Substantia nigra (tissue), 51 donors: ENCODE measurements at places on chromosomes 2 and 18.

GRCh38 chr2:49719241-49719640 lies 564.9 kb upstream of the FSHR start:
- DNase-seq = no peak

GRCh38 chr18:40058811-40059570 lies 1896.0 kb upstream of the PIK3C3 start:
- DNase-seq = no peak

DNA sequence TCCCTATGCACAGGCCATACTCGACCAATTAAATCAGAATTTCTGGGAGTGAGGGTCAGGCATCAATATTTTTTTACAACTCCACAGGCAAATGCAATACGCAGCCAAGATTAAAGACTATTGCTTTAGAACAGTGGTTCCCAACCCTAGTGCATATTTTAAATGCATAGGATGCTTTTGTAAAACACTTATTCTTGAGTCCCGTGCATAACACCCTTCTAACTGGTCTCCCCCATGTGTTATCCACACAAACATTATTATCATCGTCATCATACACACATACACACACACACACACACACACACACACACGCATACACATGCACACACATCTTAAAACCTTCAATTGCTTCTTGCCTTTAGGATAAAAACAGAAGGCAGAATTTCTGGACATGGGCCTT lies 145.0 kb upstream of the PELI1 start:
- DNase-seq = no peak

- no peak for DNase-seq
These were observed 29.3 kb downstream of the GPR55 start for GRCh38 chr2:230895536-230896345.

DNA sequence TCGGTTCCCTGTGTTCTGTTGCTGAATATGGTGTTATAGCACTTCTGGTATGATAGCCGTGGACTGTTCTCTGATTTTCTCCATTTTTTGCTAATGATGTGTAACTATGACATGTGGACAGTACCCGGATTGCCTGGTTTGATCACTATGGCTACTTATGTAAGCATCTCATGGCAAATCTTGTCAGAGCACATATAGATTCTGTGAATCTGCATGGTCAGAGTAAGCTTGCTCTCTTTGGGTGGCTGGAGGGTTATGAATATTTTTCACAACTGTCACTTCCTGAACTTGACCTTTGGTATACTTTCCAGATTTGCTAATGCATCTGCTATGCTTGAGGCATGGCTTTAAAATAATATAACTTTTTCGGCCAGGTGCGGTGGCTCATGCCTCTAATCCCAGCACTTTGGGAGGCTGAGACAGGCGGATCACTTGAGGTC lies 36.8 kb upstream of the ATP8B1 start:
- DNase-seq = no peak

GRCh38 chr2:43717322-43717721 lies 41.1 kb upstream of the C1GALT1C1L start:
- no peak for DNase-seq

GRCh38 chr2:32641180-32641579 lies 13.3 kb downstream of the TTC27 start:
- DNase-seq = no peak

- DNase-seq = no peak
These were observed 25.8 kb upstream of the PLB1 start for GRCh38 chr2:28469947-28470535.

DNA sequence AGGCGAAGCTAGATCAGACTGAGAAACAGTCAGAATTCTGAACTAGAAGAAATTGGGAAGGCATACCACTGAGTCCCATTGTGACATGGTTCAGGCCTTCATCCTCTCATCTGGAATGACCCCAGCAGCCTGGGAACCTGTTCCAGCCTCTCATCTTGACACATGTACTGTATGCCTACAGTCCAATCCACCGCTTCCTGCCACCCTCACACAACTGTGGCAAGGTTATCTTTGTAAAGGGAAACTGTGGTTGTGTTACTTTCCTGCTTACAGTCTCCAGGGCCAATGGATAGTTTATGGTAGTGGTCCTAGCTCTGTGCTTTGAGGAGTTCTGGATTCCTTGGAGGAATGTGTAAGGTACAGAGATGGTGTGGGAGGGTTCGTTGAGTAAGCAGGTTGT lies 296.9 kb upstream of the TRIB2 start:
- no peak for DNase-seq

- no peak for DNase-seq
These were observed 85.0 kb upstream of the PPP1CB start for GRCh38 chr2:28666496-28667184.

DNA sequence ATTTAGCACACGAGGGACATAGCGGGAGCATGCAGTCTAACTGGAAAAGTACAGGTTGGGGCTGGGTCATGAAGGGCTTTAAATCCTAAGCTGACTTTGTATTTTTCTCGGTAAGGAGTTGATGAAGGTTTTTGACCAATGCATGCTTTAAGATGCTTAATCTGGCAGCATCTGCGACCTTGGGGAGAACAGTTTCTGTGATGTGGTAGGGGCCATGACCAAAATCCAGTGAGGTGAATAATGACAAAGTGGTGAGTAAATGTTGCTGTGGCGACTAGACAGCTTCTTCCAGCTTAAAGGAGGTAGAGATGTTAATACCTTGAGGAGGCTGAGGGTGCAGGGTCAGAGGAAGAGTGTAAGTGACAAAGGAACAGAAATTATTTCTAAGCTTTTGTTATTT lies 174.6 kb upstream of the ALPP start:
- no peak for DNase-seq

DNA sequence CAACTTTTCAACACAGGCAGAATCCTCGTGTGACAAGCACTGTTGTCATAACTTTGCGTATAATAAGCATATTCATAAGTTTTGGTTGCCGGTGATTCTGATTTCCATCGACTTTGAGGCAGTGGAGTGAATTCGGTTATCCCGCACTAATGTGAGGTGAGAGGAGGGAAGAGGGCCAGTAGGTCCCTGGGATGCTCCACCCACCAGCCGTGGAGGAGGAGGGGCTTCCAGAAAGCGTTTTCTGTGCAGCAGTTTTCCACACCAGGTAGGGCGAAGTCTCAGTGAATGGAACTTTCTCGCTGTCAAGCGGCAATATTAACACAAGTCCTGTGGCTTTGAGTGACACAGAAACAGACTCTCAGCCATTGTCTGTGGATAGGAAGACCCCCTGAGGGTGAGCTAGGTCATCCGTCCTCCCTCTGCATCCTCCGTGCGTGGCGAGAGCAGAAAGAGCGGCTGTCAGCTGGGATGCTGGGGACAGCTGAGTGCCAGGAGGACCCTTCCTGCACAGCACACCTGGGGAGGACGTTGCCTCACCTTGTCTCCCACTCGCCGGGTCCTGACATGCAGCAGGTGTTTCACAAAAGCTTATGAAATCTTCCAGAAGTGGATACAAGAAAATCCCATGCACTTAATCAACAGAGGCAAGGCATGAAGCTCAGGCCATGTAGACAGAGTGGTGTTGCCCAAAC lies 67.5 kb downstream of the DCDC2C start:
- no peak for DNase-seq

DNA sequence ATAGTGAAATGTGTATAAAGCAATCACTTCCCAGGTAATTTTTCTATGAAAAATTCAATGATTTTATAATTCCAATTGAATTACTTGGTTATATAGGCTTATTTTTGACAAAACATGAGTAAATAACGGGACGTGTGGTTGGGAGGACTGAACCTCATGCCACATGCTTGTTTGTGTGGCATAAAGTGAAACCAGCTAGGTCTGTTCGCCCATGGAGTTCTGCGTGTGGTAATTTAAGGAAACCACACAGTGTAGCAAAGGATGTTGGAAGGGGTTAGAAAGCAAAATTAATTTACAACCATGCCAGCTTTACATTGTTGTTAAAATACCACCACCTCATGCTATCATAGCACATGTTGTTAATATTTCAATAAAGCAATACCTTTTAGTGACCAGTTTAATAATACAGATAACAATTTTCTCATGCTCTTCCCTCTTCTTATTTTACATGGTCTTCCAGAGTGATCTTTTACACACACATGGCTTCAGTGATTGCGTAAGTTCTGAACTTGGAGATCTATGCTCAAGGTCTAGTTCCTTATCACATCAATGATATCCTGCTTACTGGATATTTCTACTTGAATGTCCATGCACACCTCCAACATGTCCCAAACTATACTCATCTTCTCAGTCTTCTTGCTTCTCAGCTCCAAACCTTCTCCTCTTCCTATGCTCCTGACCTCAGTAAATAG lies 156.4 kb upstream of the ITGA4 start:
- no peak for DNase-seq

DNA sequence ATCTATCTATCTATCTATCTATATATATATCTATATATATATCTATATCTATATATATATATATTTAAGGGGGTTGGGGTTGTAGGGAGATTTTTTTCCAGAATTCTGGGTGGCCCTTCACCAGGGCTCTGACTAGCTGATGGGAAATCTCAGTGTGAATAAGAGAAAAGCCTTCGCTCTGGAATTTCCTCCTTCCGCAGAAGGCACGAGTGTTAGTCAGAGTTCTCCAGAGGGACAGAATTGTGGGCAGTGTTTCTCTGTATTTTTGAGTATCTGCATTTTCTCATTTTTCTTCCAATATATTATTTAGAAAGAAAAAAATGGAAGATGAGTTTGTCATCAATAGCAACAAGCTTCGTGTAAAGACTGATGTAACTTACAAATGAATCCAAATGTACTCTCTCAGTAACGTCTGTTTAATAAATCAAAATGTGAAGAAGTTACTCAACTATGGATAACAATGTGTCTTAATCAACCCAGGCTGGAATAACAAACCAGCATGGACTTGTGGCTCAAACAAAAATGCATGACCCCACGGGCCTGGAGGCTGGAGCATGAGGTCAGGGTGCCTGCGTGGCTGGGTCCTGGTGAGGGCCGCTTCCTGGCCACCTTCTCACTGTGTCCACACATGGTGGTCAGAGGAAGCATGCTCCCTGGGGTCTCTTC lies 10.6 kb upstream of the SNTG2 start:
- DNase-seq = no peak

DNA sequence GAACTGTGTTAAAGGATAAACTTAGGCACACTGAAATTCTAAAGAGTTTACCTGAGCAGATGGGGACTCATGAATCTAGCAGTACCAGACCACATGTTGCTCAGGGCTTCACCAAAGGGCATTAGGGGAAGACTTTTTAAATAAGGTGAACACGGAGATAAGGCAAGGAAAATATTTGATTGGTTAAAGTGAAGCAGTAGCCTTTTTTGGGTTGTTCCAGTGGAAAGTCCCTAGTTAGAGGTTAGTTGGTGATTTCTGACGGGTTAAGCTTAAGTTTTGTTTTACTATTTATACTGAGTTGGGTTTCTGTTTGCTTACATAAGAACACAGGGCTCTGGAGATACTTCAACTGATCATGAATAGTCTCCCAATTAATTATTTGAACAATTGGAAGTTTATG lies 722.5 kb downstream of the SOCS6 start:
- no peak for DNase-seq

DNA sequence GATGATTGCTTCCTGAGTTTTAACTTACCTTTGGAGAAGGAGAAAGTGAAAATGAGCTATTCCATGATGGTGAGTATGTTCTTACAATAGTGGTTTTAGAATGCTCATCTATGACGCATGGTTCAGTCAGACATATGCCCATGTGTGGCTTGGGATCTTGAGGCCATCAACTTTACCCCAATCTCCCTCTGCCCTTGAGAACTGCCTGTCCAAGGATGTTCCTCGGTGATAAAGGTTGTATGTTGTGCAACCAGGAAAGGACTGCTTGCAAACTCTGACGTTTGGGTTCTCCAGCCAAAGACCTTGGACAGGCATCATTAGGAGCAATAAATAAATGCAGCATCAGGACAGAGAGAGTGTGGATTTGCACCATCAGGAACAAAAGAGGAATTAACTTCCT lies 165.0 kb downstream of the ZEB2 start:
- DNase-seq = no peak

GRCh38 chr18:48468151-48468550 lies 59.0 kb upstream of the ZBTB7C start:
- DNase-seq = no peak

- DNase-seq = no peak
These were observed 39.1 kb upstream of the ODC1 start for GRCh38 chr2:10487081-10487740.

DNA sequence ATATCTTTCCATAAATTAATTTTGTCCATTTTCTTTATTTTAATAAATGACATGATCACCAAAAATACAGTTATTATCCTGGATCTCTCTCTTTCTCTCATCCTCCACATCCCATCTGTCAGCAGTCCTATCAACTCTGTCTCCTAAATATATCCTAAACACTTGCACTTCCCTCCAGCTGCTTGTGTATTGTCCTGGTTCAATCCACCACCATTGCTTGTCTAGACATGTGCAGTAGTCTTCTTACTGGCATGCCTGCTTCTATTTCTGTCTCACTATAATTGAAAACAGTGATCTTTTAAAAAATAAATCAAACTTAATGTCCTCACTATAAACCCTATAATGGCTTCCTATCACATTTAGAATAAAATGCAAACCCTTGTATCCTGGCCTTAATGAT lies 2168.6 kb upstream of the PIK3C3 start:
- no peak for DNase-seq

GRCh38 chr2:23761638-23762037 lies 165.3 kb downstream of the ATAD2B start:
- DNase-seq = no peak

DNA sequence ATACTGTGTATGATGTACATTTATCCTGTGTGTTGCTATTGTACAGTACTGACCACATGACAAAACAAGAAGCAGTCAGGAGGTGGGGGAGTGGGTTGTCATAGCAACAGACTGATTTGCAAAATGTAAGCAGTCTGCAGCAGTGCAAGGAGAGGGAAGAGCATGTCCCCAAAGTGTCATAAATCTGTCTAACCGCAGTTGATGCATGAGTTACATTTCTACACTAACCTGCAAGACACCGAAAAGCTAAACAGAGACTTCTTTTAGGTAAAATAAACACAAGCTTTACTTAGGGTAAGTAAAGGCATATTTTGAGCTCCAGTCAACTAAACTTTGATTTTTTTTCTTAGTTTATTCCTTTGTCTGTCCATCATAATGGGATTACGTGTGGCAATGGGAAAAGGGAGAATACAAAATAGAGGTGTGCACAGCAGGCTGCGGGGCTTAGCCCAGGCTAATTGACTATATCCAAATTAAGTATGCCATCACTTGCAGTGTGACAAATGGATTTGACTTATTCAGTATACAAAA lies 134.5 kb downstream of the MEIS1 start:
- DNase-seq = no peak

DNA sequence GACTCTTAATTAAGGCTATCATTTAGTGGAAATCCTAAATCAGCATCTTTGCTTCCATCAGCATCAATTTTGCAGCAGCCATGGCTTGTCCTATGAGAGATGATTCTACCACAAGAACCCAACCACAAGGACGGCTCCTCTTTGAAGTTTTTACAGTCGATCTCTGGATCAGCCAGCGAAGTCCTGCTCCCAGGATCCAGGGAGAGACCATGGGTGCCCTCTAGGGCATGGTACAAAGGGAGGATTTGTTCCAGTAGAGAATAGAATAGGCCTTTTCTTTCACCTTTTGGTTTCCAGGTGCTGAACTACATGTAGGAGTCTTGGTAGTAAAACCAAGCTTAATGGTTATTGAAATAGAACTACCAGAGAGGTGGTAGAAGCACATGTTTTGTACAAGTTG lies 52.7 kb downstream of the TMEM200C start:
- no peak for DNase-seq
